Frontal cortex (tissue), 4 donors: ENCODE measurements at places on chromosomes 1 and 21. TPM values are rescaled to one million over a fixed set of nuclear protein-coding genes. Genes with fewer than 3 reads are reported as not detected.

PYGO2 gene
- 9.4 TPM for total RNA-seq

FCRL3 gene
- total RNA-seq: under 0.01 TPM

CFHR4 gene
- total RNA-seq: 0.41 TPM

FMO5 gene
- 0.41 TPM for total RNA-seq

SRM gene
- total RNA-seq: 18.3 TPM

FALEC gene
- 0.41 TPM for total RNA-seq

TXNIP gene
- 125 TPM for total RNA-seq

CRYBG2 gene
- 0.41 TPM for total RNA-seq

ESPN gene
- not detected for total RNA-seq

PHC2 gene
- total RNA-seq: 35.5 TPM

CFAP107 gene
- under 0.01 TPM for total RNA-seq

ARMH1 gene
- total RNA-seq: 4.5 TPM

ATP6V1G3 gene
- not detected for total RNA-seq

OR2T11 gene
- total RNA-seq: not detected

CLCA1 gene
- not detected for total RNA-seq

USP33 gene
- total RNA-seq: 259 TPM

ARTN gene
- under 0.01 TPM for total RNA-seq

GOLT1A gene
- 0.41 TPM for total RNA-seq

SLFNL1 gene
- total RNA-seq: 0.82 TPM

EFNA3 gene
- total RNA-seq: 9.8 TPM

NR1I3 gene
- total RNA-seq: not detected

PSEN2 gene
- total RNA-seq: 33.4 TPM

TLR5 gene
- total RNA-seq: 1.2 TPM

ARID1A gene
- total RNA-seq: 17.1 TPM

RRP15 gene
- 21.6 TPM for total RNA-seq

RIPPLY3 gene
- not detected for total RNA-seq

ACOT7 gene
- 40.8 TPM for total RNA-seq

C1orf116 gene
- total RNA-seq: not detected

CCDC27 gene
- total RNA-seq: not detected

RAB25 gene
- total RNA-seq: not detected

DNALI1 gene
- total RNA-seq: 2.9 TPM

RUNX3 gene
- not detected for total RNA-seq
